NCI-H460 (cell line): ENCODE measurements at places on chromosomes 2 and 18.
A peak's percentile ranks its signal among the peaks of the same experiment; 100 is the strongest.

DNA sequence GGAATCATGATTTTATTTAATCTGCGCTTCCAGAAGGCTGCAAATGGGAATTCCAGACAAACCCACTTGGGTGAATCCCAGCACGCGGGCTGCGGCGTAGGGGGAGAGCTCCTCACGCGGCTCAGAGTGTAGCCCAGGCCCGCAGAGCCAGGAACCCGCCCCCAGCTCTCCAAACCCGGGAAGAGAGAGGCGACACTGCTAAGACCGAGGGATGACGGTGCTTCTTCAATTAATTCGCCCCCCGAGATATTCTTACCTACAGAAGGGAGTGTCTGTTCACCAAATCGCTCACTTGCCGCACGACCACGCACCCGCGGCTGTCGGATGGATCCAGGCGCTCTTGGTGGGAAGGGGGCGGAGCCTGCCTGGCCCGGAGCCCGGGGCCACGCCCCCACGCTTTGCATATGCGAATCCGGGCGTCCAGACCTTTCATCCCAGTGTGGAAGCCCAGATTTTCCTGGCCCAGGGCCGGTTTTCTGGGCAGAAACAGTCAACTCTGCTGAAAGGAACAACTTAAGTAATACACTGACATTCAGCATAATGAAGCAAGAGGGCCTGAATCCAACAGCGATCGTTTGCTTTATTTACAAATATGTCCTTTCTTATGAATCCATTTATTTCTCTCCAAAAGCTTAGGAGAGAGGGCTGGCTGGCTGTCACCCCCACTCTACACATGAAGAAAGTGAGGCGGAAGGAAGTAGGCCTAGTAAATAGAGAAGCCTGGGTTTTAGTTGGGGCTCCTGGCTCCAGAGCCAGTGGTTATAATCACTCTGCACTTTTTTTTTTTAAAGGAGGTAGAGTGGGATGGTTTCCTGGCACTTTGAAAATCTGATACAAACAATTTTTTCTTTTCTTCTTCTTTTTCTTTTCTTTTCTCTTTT lies at the start of gene SLC19A3:
Gene SLC19A3, minus strand, starts transcription at position 342 of the 881 bp plus-strand sequence. CDS start 15,710 bp downstream, outside the sequence.
- peak; percentile 84 for DNase-seq

DNA sequence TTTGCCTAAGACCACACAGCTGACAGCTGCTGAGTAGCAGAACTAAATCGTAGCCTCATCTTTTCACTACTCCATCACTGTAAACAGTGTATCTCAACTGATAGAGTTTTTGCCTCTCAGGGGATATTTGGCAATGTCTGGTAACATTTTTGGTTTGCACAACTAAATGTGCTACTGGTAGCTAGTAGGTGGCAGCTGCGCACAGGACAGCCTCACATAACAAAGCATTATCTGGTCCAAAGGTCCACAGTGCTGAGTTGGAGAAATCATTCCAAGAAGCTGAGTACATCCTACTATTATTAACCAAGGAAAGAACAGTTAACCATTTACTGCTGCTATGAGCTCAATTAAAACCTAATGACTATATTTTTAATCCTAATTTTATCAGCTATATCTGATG lies 6.1 kb upstream of the CCDC102B start:
- no peak for DNase-seq

GRCh38 chr2:14401873-14402272 lies 230.6 kb upstream of the LRATD1 start:
- DNase-seq = no peak

- no peak for DNase-seq
Observed at GRCh38 chr2:109304731-109305470, 175.9 kb downstream of the SH3RF3 start.

DNA sequence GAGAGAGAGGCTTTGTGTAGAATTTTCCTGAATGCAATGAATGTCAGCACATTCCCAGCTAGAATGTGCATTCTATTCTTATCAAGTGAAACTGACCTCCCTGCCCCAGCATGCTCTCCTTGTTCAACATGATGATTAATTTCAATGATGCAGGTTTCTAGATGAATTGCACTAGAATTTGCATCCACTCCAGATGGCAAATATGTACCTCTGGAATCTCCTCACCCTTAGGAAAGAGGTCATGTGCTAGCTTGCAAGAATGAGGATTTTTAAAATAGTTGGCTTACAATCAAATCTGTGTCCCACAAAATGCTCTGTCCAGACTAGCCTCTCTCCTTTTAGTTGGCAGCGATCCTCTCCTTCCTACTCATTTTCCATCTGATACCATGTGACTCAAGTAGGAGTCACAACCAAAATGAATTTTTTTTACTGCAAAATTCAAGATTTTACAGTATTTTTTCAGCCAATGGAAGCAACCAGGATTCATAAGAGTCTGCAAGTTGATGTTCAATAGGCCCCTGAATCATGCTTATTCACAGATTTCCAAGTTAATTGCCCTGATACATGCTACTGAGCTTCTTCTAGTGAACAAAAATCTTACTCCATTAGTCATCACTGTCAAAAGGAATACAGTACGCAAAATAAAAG lies 21.0 kb upstream of the STAT4 start:
- no peak for DNase-seq

DNA sequence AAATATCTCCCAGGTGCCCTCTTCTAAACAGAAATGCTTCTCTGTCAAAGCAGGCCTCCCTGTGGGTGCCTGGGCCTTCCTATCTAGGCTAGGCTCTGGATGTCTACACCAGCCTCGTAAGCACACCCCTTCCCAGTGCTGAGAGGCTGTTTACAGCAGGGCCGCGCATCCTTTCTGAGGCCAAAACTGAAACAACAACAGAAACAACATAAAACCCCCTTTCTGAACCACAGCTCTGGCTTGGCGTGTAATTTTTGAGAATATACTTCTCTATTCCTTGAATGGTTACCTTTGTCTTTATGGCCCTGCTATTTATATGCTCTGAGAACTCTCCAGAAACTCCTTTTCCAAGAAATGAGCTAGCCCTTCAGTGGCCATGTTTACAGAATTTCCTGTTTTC lies 118.4 kb downstream of the BCL2L11 start:
- DNase-seq = no peak

GRCh38 chr18:11309172-11309571 lies 159.8 kb upstream of the PIEZO2 start:
- DNase-seq = peak; percentile 6

DNA sequence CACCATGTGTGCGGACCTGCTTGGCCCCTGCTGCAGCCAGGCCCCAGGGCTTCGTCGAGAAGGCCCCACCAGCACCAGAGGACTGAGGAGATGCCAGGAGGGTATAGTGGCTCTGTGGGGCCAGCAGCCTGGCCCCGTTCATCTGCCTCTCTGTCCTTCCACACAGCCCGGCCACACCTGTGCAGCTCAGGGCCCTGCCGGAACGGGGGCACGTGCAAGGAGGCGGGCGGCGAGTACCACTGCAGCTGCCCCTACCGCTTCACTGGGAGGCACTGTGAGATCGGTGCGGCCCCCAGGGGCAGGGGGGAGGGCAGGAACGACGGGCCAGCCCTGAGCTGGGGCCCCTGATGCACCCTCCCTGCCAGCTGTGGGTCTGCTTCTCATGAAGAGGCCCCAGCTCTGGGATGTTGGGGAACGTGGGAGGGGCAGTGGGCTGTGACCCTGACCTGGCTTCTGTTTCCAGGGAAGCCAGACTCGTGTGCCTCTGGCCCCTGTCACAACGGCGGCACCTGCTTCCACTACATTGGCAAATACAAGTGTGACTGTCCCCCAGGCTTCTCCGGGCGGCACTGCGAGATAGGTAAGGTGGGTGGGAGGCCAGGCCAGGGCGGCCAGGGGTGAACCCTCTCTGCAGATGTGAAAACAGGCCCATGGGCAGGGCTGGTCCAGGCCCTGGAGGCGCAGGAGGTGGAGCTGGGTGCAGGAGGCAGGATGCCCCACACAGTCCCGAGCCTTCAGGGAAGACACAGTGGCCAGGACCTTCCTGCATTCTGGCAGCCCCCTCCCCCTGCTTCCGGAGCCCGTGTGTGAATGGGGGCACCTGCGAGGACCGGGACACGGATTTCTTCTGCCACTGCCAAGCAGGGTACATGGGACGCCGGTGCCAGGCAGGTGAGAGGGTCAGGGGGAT lies 50.3 kb downstream of the MTERF4 start:
- no peak for DNase-seq

DNA sequence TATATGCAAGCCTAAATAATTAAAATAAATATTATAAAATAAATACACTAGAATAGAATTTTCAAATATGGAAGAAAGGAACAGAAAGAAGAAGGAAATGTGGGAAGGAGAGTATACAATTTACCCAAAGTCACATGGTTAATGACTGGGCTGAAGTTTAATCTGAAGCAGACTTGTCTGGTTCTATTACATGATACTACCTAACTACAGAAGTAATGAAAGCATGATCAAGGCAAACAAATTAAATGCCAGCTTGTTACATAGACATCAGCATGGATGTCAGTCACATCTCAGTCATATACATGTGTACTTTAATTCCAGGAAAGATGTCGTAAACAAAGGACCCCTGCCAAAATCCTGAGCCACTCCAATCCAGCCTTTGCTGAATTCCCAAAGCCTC lies 1060.8 kb downstream of the CNTNAP5 start:
- no peak for DNase-seq
